Neural progenitor cell (in vitro differentiated cells): ENCODE measurements at places on chromosomes 3 and 15. TPM values are rescaled to one million over a fixed set of nuclear protein-coding genes. Genes with fewer than 3 reads are reported as not detected.

Gene ZNF860
- 0.22 and 0.43 TPM in 2 replicates for total RNA-seq

Gene ARHGEF26
- total RNA-seq, result 13.4 and 14.0 TPM in 2 replicates

- no peak overlapping the region for H3K4me3 ChIP-seq
- H3K4me1 ChIP-seq, result peaks cover 12% of the 10 kb centered on the region
- no peak for DNase-seq
- no peak overlapping the region for H3K27ac ChIP-seq
Measured at GRCh38 chr3:179948740-179949139, 88.0 kb downstream of the PEX5L start.

- no peak overlapping the region for H3K27ac ChIP-seq
- no peaks in the 10 kb centered on the region for H3K4me1 ChIP-seq
- no peak overlapping the region for H3K4me3 ChIP-seq
- H3K36me3 ChIP-seq, result no peaks in the 10 kb centered on the region
- H3K27me3 ChIP-seq, result no peaks in the 10 kb centered on the region
Measured at GRCh38 chr3:81490541-81491288, 270.7 kb downstream of the GBE1 start.
